Fibroblast of pulmonary artery (primary cell): ENCODE measurements at places on chromosomes 4 and X.

DNA sequence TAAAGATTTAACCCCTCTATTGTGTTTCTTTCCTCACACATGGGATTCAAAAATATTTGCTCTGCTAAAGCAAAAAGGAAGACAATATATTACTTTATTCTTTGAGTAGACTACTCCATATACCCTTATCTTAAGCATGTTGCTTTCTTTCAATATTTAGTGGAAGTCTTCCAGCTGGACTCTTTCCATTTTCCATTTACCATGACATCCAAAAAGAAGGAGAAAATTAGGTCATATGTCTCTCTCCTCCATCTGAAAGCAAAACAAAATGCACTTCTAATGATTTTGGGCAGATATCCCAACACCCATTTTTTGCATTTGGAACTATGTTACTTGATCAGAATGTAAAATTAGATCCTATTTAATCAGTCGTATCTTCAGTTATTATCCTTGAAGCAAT, 1336.5 kb downstream of the PCDH19 start:
- no peak for DNase-seq

DNA sequence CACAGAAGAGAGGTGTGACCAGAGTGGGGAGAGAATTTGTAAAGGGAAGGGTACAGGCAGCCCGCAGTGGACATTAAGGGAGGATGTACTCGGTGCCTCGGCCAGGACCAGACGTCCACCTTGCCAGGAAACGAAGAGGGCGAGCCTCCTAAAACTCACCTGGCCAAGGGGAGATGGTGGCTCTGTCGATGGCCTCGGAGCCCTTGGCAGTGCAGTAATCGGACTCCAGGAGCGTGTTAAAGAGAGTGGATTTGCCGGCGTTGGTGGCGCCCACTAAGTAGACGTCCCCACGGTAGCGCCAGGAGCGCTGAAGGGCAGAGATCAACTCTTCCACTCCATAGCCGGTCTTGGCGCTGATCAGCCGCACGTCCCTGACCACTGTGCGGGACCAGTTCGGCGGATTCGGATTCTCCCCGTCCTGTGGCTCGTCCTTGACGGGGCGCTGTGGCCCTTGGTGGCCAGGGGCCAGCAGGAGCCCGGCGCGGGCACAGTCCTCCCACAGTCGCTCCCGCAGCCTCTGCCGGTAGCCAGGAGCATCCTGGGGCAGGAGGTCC, 1.0 kb downstream of the NOA1 start:
- no peak for DNase-seq

GRCh38 chr4:56246233-56246610, 141.1 kb downstream of the AASDH start:
- DNase-seq, result no peak

DNA sequence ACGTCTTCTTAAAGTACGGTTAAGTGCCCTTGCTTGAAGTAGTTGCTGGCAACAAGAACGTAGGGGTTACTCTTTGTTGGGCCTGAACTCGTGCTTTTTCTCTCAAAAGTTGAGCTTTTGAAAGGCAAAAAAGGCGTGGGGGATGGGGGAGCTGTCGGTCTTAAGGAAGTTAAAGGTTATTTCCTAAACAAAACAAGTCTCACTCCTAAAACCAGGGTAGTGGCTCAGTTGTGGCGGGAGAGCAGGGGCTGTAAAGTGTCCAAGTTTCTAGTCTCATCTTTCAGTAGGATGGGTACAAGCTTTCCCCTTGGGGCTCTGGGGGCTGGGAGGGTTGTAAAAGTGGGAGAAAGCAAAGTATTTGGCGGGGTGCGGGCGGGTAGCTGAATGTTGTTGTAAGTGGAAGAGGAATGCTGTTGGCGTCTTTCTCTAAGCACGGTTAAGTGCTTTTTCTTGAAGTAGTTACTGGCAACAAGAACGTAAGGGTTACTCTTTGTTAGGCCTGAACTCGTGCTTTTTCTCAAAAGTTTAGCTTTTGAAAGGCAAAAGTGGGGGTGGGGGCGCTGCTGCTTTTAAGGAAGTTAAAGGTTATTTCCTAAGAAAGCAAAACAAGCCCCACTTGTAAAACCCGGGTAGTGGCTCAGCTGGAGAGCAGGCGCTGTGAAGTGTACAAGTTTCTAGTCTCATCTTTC, 904 bp upstream of the WDR1 start:
- DNase-seq, result peak; percentile 50

DNA sequence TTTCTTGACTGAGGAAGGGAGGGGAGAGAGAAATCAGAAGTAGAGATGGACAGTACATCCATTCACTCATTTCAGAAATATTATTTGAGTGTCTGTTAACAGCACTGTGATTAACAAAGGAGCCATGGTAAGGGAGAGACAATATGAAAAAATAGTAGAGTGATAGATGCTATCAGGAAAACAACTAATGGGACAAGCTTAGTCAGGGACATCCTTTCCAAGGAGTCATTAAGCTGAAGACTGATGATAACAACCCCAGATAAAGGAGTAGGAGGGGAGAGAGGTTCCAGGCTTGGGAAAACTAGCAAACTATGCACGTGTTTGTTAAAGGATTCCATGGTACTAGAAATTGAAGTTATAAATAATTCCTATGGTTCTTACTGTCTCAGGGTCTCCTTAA, 122.2 kb downstream of the CBR4 start:
- no peak for DNase-seq

DNA sequence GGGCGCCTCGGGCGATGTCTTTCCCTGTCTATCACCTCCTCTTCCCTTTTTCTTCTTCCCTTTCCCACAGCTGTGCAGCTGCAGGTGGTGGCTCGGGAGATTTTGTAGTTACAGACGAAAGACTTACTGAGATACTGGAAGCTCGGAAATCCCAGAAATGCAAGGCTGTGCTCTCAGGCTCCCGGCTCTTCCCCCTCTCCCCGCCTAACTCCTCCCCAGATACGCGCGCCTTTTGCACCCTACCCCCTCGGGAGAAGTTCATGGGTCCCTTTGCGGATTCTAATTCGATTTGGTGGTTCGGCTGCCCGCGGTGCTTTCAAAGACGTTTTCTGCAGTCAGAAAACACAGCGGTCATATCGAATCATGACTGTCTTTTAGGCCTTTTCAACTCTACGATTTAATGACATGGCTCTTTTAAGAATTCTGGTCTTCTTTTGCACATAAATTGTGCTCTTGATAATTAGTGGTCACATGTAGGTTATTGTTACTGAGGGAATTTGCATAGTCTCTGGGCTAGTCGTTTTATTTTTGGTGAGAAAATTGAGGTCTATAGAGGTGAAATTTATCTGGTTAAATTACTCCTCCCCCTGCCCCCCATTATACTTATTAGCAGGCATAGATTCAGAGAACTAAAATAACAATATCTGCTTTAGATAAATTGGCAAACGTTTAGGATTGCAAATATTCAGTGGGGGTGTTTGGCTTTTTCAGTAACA, 1.6 kb downstream of the SEPTIN11 start:
- peak; percentile 47 for DNase-seq

DNA sequence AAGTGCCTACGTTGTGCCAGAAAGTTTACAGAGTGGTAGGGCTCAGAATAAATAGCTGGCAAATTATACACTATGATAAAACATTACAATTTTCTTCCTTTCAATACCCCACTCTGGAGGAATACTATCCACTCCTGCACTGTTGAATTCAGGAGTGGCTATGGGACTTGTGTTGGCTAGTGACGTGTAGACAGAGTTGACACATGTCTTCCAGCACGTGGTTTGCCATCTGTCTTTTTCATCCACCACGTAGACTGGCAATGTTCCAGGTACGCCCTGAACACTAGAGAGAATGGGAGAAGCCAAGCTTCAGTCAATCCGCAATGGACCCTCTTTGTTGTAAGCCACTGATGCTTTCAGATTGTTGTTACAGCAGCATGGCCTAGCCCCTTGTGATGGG, 168.8 kb upstream of the RBPJ start:
- DNase-seq, result no peak
